ENCODE measurements at places on chromosomes 2 and 18.

DNA sequence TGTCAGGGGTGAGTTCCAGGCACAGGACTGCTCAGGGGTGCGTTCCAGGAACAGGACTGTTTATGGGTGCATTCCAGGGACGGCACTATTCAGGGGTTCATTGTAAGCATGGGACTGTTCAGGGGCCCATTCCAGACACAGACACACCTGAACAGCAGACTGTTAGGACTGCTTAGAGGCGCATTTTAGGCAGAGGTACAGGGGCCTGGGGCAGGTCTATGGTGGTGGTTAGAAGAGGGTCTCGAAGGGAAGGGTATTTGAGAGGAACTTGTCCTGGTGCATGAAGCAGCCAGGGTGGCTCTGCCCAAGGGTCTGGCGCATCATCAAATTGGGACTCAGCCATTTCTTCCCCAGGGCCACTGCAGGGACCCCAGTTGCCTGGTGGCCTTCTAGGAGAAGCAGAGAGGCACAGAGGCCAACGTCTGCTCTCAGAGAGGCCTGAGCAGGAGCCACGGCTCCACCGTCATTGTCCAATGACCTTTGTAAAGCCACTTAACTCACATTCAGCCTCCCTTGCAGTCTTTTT lies 14.8 kb upstream of the MLPH start:
- DNase-seq: no peak

DNA sequence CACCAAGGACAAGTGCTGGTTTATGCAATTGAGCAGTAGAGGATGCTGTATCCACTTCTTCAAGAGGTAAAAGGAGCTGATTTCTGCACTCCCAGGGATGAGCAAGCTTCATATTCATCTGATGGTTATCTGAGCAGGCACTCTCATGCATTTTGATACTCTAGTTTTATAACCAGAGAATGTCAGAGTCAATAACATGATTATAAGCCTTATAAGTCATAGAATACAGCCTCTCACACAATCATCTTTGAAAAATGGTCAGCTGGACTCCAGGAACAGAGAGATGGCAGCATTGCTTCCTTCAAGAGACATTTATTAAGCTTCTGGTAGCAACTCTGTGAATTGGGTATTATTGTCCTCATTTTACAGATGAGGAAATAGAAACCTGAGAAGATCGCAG lies 167.1 kb downstream of the SLC8A1 start:
- DNase-seq: peak; percentile 68

DNA sequence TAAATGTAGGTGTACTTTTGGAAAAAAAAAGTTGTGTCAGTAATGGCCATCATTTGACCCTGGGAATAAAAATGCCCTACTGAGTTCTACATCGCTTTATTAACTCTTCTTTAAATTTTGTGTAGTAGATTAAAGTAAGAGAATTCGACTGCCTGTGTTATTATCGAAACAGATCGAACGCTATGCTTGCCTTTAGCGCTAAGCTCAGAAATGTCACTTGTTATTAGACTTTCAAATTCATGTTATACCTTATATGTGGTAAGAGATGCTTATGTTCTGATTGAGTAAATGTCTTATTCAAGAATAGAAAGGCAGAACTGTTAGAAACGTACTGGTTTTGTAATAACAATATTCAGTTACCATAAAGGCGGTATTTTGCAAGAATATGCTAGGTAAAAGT lies 1.4 kb downstream of the UGP2 start:
- no peak for DNase-seq

DNA sequence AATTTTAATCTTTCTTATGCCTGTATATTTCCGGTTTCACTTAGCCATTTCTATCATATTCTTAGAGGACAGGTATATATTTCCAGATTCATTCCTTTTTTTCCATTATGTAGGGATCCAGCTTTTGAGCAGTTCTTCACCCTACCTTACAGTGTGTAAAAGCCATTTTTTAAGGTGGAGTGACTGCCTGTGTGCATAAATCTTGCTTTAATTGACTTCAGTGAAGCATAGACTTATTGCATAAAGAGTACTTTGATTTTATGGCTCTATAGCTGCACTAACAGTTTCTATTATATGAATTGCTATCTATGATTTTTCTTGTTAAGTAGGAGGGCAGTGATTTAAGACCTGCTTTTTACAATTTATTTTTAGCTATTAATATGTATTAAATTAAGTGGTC lies 132.6 kb downstream of the NYAP2 start:
- DNase-seq: no peak

DNA sequence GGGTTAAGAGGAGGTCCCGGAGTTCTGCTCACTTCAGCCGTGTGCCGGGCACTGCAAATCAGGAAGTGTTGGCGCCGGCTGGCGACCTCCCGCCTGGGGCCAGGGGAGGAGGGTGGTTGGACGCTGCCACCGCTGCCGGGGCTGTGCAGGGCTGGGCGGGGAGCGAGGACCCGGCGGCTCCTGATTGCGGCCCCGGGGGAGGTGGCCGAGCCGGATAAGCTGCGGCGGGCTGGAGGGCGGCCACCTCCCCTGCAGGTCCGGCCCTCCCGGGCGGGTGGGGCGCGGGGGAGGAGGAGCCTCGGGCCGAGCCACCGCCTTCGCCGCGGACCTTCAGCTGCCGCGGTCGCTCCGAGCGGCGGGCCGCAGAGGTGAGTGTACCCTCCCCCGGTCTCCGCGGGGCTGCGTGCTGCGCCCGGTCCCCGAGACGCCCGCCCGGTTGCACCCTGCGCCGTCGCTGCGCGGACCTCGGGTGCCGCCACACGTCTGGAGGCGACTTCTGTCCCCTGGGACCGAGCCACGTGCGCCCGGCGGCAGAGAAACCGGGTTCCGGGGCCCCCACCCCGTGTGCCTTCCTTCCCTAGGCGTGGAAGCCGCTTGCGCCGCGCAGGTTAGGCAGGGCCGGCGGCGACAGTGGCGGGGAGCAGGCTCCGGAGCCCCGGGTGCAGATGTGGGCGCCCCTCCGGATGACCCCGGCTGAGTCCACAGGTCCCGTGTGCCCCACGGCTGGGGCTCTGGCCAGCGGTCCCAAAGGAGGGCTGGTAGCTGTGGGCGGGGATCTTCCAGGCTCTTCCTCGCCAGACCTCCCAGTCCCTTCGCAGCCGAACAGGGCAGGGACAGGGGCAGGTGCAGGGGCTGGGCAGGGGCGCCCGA lies at the start of gene STEAP3:
Gene STEAP3 (plus strand): TSS at position 314 of the 870 bp plus-strand sequence. CDS start 7,179 bp downstream, outside the sequence.
- DNase-seq: peak; percentile 17

DNA sequence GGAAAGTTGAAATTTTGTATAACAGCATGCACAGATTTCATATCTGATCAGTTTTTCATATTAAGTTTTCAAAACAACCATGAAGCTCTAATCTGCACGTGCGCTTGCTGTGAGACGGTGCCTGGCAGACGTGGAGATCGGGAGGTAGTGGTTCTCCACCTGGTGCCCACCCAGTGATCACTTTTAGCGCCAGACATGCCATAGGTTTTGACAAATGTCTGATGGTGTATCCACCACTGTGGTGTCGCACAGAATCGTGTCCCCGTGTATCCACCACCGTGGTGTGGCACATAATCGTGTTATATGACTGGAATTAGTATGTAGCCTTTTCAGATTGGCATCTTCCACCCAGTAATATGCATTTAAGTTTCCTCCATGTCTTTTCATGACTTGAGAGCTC lies 40.9 kb upstream of the KCNG2 start:
- no peak for DNase-seq

DNA sequence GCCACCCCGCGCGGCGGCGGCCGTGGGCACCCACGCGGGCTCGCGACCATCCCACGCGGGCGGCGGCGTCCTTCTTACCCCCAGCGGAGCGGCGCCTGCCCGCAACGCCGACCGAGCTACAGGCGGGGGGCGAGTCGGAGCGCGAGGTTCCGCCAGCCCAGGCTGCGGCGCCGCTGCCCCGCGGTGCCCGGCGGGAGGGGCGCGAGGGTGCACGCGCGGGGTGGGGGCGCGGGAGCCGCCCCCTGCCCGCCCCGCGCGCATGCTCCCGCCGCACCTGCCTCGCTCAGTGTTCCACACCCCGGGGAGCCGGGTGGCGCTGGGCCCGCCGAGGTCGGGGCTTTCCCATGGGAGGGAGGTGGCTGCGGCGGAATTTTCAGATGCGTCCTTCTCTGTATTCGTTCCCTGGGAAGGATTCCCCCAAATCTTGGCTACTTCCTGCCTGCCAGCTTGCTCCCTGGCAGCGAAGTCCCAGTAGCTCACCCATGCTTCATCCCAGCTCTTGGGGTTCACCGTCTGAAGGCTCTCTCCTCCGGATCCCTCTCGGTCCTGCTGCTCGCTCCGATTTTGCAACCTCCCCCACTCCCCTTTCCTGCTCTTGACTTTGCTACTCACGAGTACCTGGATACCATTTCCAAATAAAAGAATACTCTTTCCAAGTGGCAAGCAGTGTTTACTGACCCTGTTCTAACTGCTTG lies at the start of gene L3MBTL4:
Gene L3MBTL4 (minus strand): TSS at position 189 of the 695 bp plus-strand sequence. CDS start 103,286 bp downstream, outside the sequence.
- no peak for DNase-seq

DNA sequence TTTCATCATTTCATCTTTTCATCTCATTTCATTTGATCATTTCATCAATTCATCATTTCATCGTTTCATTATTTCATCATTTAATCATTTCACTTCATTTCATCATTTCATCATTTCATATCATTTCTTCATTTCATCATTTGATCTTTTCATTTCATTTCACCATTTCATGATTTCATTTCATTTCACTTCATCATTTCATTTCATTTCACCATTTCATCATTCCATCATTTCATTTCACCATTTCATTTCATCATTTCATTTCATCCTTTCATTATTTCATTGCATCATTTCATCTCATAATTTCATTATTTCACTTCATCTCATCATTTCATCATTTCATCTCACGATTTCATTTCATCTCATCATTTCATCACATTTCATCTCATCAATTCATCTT lies 127.8 kb downstream of the ANKRD30BL start:
- no peak for DNase-seq

GRCh38 chr2:138956116-138956515 lies 175.9 kb upstream of the NXPH2 start:
- DNase-seq: no peak

DNA sequence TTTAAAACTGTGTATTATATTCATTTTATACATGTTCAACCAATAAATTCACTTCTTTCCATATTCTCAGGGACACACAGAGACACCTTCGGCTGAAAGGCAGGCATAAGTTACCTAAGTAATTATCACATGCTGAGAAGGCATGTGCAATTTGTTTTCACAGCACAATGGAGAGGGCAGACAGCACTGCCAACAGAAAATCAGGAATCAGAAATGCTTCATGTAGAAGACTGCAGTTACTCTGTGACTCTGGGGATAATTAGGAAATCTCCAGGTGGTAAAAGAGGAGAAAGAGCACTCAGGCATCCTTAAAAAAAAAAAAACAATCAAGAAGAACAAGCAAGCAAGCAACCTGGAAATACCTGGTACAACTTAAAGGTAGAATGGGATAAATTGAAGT lies 49.3 kb downstream of the DSEL start:
- no peak for DNase-seq

DNA sequence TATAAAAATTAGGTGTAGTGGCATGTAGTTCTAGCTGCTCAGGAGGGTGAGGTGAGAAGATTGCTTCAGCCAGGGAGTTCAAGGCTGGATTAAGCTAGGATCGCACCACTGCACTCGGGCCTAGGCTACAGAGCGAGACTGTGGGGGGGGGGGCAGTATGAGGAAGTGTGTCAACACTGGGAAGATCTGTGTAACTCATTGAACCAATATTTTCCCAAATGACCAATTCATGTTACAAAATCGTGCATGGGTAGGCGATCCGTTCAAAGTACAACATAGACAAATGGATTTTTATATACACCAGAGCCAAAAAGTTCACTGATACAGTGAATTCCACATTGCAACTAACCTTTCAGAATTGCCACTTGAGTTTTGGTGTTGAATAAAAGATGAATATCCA lies 8.1 kb downstream of the SMAD4 start:
- DNase-seq: no peak

DNA sequence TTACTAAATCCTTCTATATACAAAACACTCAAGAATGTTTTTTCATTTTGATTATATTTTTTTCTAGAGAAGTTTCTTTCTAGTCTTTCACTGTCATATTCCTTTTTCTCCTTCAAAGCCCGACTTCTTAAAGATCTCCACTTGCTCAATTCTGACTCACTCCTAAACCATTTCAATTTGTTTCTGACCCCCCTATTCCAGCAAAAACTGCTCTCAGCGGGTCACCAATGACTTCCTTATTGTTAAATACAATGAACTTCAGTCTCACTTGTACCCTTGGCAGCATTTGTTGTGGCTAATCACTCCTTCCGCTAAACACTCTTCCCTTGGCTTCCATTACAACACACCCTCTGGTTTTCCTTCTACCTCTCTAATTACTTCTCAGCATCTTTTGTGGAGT lies 111.1 kb upstream of the RBBP8 start:
- peak; percentile 29 for DNase-seq

DNA sequence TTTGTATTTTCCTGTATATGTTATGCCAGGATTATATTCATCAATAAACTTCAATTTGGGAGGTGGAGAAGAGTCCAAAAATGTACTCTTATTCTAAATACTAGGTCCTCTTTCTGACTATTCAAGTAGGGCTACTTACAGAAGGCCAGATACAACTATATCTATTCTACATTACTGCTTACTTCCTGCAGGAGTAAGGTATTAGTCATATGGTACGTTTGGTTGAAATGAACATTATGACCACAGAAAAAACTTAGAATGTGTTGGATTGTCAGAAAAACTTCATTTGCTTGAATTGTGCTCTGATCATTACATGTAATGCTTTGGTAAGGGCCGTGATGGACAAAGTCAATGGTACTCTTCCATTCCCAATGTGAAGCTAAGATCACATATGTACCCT lies 35.0 kb downstream of the STAT4 start:
- no peak for DNase-seq

DNA sequence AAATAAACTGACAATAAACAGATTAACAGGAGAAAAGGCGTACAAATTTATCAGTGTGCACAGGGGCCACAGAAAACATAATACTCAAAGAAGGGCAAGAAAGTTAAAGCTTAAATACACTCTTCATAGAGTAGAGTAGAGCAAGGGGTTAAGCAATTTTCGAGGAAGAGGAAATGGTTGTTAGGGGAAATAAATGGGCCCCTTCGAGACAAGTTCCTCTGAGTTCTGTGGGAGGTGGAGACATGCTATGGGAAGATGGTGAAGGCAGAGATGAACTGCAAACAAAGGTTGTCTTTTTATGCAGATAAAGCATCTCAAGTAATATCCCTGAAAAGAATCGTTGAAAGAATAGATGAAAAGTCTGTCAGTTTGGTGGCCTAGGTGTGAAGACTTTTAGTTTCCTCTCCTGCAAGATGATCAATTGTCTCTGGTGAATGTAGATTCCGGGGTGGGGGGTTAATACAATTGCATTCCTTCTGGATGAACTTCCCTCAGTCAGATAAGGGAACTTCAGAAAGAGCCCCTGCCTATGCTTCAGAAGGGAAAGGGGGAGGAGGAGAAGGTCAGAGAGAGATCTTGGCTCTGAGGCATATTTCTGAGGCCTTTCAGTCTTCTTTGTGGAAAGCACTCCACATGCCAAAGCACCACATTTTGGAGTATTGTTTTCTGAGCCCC lies 127.0 kb downstream of the METTL4 start:
- DNase-seq: no peak

- DNase-seq: no peak
Measured at GRCh38 chr18:35144698-35145097, 96.1 kb upstream of the ZNF397 start.

- no peak for DNase-seq
Measured at GRCh38 chr2:206939340-206939739, at the start of gene CPO. Gene CPO (plus strand): TSS chr2:206939518. CDS start chr2:206939600, 82 bp downstream.

Data from HFFc6 (cell line).